M059J (cell line): ENCODE measurements at places on chromosomes 6 and 20. TPM values are rescaled to one million over a fixed set of nuclear protein-coding genes. Genes with fewer than 3 reads are reported as not detected.
A peak's percentile ranks its signal among the peaks of the same experiment; 100 is the strongest.

Gene BMP2
- 4.1 and 6.6 TPM in 2 replicates for total RNA-seq

Gene TAAR8
- total RNA-seq = not detected in 2 replicates

Gene CMTR1
- 46.5 and 81.1 TPM in 2 replicates for total RNA-seq

DNA sequence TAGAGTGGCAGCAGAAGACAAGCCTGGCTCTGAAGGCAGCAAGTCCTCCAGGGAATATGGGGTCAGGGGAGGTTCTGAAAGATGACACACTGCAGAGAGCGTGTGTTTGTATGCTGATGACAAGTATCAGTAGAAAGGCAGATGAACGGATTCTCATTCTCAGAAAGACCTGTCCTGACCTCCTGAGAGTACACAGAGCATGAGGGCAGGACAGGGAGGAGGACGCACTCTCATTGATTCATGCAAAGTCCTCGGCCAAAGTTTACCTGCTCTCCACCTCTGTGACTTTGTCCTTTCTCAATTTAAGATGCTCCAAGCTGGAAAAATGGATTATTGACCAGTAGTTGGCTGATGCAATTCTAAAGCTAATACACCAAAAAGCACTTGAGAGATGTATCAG lies 156.7 kb downstream of the LPA start:
- no peak for DNase-seq

Gene SLC35D3
- total RNA-seq = not detected in 2 replicates

GRCh38 chr6:150001295-150002008 lies 23.9 kb downstream of the RAET1L start:
- DNase-seq = no peak

- DNase-seq = no peak
These were observed 230.8 kb downstream of the TFAP2B start for GRCh38 chr6:51049288-51049982.

DNA sequence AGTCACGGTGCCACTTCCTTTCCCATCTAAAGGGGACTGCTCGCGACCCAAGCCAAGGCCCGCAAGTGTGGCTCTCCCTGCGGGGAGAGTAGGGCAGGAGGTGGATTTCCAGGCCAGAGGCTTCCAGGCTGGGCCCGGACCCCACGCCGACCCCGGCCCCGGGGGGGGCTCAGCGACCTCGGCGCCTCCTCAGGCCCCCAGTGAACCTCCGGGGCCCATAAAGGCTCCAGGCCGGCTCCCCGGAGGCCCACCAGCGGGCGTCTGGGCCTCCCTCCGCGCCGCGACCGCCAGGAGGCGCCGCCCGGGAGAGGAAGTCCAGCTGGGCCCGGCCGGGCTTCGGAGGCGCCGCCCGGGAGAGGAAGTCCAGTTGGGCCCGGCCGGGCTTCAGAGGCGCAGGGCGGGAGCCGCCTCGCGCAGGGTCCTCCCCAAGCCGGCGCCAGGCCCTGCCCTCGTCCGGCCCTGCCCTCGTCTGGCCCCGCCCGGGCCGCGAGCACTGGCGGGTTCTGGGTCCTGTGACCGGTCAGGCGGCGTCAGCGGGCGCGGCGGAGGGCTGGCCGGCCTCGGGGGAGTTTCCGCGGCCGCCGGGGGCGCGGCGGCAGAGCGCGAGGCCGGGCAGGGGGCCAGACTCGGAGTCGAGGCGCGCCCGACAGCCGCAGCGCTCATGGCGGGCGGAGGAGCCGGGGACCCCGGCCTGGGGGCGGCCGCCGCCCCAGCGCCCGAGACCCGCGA lies at the start of gene RAB32:
Gene RAB32, plus strand, starts transcription at position 623 of the 729 bp plus-strand sequence. Its CDS starts 39 bp downstream, at position 662.
- peak; percentile 95 for DNase-seq

Gene ABHD16B
- not detected in 2 replicates for total RNA-seq

DNA sequence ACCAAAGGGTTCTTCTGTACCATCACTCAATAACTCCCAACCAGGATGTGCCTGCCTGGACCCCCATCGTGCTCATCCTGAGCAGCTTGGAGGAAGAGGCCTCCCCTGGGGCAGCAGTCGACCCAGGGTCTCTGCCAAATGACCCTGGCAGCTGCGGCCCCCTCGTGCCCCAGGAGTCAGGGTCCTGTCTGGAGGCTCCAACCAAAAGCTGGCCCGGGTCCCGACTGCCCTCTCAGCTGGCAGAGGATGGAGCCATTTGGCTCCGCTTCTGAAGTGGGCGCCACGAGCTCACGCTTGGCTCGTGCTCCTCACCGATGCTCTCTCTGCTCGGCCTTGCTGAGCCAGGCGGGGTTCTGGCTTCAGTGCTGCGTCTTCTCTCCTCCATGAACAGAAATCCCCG lies 56.8 kb downstream of the TFAP2C start:
- no peak for DNase-seq

GRCh38 chr6:120122401-120122800 lies 772.8 kb upstream of the MAN1A1 start:
- DNase-seq = peak; percentile 2

Gene RALY
- 183 and 230 TPM in 2 replicates for total RNA-seq

DNA sequence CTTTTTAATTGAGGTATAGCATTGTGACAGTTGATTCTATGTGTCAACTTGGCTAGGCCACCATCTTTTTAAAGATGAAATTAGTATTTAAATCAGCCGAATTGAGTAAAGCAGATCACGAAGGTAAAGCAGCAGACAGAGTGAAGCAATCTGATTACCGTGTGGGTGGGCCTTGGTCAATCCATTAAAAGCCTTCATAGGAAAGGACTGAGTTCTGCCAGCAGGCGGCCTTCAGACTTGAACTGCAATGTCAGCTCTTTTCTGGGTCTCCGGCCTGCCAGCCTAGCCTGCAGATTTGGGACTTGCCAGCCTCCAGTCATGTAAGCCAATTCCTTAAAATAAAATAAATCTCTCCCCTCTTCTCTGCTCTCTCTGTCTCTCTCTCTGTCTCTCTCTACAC lies 22.4 kb upstream of the TGM2 start:
- peak; percentile 51 for DNase-seq

Gene DOK5
- total RNA-seq = not detected in 2 replicates

DNA sequence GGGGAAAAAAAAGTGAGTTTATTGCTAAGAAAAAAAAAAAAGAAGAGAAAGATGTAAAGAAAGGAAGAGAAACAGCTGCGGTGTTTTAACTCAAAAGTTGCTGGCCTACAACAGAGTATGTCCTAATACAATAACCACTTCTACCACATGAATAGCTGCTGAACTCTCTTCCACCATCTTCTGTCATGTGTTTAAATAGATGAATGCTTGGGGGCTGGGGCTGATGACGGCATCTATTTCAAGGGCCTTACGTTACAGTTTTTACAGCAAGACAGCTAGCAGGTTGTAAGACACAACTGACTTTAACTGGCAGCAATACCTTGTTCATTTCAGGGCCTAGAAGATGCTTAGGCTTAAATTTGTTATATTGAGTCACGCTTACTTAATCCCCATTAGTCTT lies 50.4 kb downstream of the MAP3K7 start:
- DNase-seq = no peak

- DNase-seq = no peak
These were observed 20.4 kb upstream of the FOXA2 start for GRCh38 chr20:22604815-22605214.

Gene MCCD1
- not detected in 2 replicates for total RNA-seq

DNA sequence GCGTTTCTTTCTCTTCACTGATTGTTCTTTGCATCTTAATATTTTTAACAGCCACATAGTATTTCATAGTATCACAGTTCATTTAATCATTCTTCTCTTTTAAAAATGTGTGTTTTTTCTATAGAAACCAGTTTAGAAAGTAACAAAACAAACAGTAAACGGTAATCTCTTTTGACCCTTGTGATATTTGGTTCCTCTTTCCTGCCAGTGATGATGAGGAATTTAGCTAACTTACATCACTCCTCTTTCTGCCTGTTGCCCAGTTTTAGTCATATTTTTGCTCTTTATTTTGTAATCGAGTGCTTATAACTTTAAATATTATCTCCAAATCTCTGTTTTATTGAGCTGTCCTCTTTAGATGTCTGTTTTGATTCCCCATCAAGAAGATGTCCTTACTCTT lies 38.1 kb upstream of the ZBTB24 start:
- DNase-seq = no peak

DNA sequence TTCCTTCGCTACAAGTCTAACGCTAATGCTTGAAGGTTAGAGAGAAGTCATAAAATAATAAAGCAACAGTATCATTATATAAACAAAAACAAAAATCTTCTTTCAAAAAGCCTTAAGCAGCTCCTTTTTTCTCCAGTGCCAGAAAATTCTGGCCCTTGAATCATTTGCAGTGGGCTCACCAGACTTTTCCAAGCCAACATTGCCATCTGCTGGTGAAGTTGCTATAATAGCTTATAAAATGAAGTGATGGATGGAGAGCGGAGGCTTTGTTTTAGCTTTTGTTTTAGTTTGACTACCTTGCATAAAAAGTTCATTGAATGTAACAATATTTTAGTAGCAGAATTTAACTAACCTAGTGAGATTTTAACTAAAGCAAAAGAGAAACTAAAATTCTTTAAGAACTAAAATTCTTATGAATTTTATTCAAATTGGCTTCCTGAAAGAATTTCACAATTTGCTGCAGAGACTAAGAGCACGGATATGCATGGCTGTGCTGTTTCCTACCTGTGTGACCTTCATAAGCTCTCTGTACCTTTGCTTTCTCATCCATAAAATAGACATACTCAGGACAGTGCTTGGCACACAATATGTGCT lies 44.8 kb upstream of the SLC2A12 start:
- peak; percentile 77 for DNase-seq

GRCh38 chr20:56194042-56194441 lies 54.5 kb upstream of the MC3R start:
- DNase-seq = no peak

DNA sequence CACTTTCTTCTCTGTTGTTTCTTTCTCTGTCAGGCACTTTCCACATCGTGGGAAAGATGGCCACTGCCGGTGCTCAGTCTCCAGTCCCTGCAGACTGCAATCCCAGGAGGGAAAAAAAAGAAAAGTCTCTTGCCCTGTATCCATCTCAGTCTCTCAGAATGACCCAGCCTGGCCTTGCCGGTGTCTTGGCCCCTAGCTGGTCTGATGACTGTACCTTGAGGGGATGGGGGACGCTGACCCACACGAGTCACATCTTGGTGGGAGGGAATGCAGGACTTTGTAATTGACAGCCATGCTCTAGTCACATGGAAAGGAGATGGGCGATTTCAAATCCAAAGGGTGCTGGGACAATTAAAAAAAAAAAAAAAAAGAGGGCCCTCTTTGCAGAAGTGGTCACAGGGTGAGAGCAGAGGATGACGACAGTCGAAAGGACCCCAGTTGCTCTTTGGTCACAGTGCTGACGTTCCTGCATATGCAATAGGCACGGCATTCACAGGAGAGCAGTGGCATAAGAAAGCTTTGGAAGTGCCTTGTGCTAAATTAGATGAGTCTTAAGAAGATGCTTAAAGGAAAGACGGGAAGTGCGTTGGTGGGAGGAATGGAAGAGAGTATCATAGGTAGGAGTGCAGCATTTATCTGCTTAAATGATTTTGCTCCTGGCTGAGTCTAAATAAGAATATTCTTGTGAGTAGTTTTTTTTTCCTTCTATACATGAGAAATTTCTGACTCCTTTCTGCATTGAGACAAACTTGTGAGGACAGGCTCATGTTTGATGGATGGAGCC lies 63.9 kb upstream of the AKAP12 start:
- DNase-seq = no peak

Gene TMEM200A
- total RNA-seq = 33.1 and 38.3 TPM in 2 replicates

Gene TSBP1
- not detected in 2 replicates for total RNA-seq

Gene COL19A1
- total RNA-seq = not detected in 2 replicates

DNA sequence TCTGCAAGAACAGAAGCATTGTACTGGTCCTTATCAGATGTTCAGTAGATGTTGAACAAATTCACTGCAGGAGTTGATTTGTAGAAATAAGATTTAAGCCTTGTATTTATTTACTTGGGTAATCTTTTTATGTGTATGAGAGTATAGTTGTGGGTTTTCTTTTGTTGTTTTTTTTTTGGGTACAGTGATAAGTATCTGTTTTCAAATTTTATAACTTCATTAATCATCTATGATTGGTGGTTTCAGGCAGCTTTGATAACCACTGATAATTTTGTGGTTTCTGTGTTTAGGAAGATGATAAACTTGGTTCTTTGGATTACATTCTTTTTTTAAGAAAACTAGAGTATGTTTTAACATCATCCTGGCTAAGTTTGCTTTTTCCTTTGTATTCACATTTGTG lies 2.8 kb downstream of the AFDN start:
- DNase-seq = peak; percentile 36

DNA sequence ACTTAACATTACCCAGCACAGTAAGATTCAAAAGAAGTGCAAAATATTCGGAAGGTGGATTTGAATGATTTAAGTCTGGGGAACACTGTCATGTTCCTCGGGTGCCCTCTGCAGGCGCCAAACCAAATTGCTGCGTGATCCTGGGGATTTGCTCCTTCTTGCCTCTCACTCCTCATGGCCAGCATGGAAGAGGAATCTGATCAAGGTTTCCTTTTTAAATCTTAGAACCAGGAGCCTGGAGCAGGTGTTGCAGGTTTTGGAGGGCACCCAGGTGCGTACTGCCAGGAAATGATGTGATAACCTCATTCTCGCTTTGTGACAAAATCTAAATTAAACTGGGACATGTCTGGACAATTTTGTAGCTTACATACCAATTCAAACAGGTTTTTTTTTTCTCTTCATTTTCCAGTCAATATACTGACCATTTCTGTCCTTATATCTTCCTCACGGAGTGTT lies 8.1 kb upstream of the PFDN4 start:
- peak; percentile 81 for DNase-seq

Gene MAP1LC3A
- 59.8 and 72.2 TPM in 2 replicates for total RNA-seq

DNA sequence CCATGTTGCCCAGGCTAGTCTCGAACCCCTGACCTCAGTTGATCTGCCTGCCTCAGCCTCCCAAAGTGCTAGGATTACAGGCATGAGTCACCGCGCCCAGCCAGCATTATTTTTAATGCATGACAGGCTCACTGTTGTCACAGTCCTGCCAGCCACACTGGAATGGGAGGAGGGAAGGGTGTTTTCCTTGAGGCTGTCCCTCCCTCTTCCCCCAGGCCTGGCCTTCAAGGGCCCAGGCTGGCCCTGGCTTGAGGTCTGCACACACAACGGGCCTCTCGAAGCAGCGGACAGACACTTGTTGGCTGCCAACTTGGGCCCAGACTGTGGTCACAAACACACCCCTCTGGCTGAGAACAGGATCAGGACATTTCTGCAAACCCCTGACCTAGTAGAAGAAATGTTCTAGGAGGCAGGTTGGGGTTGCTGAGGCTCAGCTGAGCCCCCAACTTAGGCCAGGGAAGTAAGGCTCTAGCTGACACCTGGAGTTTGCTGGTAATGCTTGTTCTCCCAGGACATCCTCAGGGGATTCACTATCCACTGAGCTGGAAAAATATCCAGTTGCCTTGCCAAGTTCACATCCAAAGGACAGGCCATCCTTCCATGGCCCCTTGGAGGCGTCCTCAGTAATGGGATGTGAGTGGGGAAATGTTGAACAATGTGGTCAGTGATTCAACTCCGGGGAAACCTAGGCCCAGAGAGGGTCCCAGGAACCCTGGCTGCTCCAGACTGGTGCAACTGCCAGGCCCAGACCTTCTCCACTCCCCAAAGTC lies 9.9 kb downstream of the SNTA1 start:
- peak; percentile 86 for DNase-seq

Gene IP6K3
- 0.15 TPM in 1 of 2 replicates, not detected in the other for total RNA-seq

- no peak for DNase-seq
These were observed 2.7 kb upstream of the CD24 start for GRCh38 chr6:106977246-106977645.
